ENCODE measurements at places on chromosomes 6 and 20. TPM values are rescaled to one million over a fixed set of nuclear protein-coding genes. Genes with fewer than 3 reads are reported as not detected.
A peak's percentile ranks its signal among the peaks of the same experiment; 100 is the strongest.

- no peak for DNase-seq
- no peak overlapping the region for H3K4me3 ChIP-seq
- H3K4me1 ChIP-seq = no peaks in the 10 kb centered on the region
Observed at GRCh38 chr6:92181347-92181746, 1238.0 kb downstream of the EPHA7 start.

DNA sequence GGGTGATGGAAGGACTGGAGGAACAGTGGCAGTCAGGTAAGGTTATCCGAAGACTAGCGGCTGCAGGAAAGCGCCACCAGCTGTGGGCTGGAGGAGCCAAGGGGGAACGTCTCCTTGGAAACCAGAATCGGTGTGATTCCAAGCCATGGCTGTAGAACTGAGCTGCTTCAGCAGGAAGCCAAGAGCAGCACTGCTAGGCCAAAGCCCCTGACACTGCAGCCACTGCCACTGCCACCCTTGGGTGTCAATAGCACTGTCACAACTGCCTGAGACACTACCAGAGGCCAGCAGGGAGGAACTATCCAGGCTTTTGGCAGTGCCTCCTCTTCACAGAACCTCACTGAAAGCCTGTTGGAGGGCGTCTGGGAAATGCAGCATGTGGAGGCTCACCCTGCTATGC, 289.6 kb upstream of the SUPT3H start:
- DNase-seq = peak; percentile 44
- H3K36me3 ChIP-seq = no peaks in the 10 kb centered on the region
- no peak overlapping the region for H3K4me3 ChIP-seq
- no peak overlapping the region for H3K27ac ChIP-seq

GRCh38 chr6:146316175-146316495, 227.5 kb upstream of the RAB32 start:
- no peaks in the 10 kb centered on the region for H3K27me3 ChIP-seq
- no peak overlapping the region for H3K4me3 ChIP-seq
- DNase-seq = no peak

GRCh38 chr20:51198876-51199523, 176.1 kb upstream of the KCNG1 start:
- DNase-seq = no peak
- no peaks in the 10 kb centered on the region for H3K4me1 ChIP-seq
- no peaks in the 10 kb centered on the region for H3K36me3 ChIP-seq
- H3K27ac ChIP-seq = no peak overlapping the region
- no peak overlapping the region for H3K4me3 ChIP-seq
- H3K27me3 ChIP-seq = no peaks in the 10 kb centered on the region

- DNase-seq = no peak
- peaks cover 23% of the 10 kb centered on the region for H3K4me1 ChIP-seq
- no peak overlapping the region for H3K4me3 ChIP-seq
- H3K27ac ChIP-seq = no peak overlapping the region
Observed at GRCh38 chr6:106084989-106085691, 996 bp upstream of the PRDM1 start.

GRCh38 chr6:34315780-34316179, 67.0 kb upstream of the SMIM29 start:
- H3K36me3 ChIP-seq = peaks cover 4% of the 10 kb centered on the region
- H3K27me3 ChIP-seq = no peaks in the 10 kb centered on the region
- DNase-seq = no peak
- H3K27ac ChIP-seq = no peak overlapping the region
- H3K4me1 ChIP-seq = peaks cover 13% of the 10 kb centered on the region

DNA sequence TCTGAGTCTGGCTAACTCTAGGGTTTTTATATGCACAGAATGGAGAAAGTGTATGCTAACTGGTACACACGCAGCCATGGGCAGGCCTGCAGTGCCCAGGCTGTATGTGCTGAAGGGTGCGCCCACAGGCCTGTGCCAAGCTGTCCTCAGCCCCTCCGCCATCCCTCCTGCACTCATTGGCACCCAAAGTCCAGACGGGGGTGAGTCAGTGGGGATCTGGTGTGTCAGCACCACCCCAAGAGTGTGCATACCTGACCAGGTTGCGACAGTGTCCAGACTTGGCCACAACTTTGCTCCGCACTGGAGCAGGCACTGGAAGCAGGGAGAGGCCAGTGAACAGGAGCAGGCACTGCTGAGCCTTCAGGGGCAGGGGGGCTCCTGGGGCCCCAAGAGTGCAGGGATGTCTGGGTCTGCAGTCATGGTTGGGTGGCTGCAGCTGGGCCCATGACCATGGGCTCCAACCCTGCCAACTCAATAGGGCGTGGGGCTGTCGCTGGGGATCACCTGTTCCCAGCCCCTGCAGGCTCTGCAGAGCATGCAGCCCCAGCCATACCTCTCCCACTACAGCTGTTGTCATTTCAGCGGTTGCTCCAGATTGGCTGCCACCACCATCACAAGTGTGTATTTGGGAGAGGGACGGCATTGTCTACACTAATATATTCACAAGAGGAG, 717.8 kb downstream of the EPHA7 start:
- no peaks in the 10 kb centered on the region for H3K4me1 ChIP-seq
- no peak for DNase-seq
- H3K4me3 ChIP-seq = no peak overlapping the region
- no peak overlapping the region for H3K27ac ChIP-seq

DNA sequence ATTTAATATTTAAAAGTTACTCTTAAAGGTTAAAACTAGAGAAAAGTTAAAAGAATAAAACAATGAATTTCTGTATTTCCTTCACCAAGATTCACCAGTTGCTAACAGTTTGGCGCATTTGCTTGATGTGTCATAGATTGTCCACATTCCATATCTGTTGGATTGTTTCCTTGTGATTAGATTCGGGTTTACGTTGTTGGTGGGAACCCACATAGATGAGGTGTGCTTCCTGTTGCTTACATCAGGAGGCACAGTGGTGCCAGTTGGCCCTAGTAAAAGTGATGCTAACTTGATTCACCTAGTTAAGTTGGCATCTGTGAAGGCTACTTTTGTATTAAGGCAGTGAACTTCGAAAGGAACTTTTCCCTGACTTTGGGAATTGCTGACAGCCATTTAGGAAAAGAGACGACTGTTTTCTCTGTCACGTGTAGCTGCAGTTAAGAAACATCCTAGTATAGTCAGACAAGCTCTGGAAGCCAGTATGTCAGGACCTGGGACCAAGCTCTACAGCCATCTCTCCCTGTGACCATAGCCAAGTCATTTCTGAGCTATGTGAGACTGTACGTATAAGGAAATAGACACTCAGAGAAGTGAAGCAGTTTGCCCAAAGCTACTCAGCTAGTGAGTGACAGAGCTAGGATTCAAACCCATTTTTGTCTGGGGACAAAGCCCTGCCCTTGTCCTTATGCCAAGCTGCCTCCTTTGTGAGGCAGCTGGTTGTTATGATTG, 49.0 kb downstream of the PPARD start:
- no peak overlapping the region for H3K4me3 ChIP-seq
- no peaks in the 10 kb centered on the region for H3K36me3 ChIP-seq
- peak overlapping the region; percentile 87 for H3K27ac ChIP-seq
- no peak for DNase-seq
- H3K4me1 ChIP-seq = peaks cover 11% of the 10 kb centered on the region
- H3K27me3 ChIP-seq = no peaks in the 10 kb centered on the region

DNA sequence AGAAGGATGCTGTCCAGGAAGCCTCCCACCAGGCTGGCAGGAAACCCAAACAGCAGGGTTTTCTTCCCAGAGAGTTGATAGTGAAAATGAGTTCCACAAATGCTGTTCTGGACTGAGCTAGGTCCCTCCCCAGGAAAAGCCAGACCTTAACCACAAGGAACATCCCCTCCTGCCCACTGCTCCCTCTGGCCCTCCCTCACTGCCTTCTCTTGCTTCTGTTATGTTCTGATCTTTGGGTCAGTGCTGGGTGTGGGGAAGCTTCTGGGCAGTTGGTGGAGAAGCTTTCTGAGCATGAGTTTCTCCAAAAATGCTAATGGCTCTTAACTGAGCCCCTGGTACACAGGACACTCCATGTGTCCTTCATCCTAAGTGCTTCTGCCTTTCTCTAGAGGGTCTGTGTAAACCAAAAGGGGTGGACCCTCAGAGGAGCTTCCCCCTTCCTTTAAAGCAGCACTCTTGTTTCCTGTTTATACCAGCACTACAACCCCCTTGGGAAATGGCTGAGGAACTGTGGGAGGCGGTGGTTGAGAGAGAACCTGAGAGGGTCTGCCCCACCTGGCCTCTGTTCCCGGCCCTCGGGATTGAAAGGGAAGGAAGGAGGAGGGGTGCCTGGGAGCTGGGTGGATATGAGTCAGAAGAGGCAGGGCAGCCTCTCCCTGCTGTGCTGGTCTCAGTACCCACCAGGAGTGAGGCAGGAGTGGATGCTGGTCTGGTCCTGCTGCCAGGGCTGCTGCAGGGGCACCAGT, 42.0 kb downstream of the CDS2 start:
- peak; percentile 44 for DNase-seq
- peaks cover 41% of the 10 kb centered on the region for H3K4me1 ChIP-seq
- peak overlapping the region; percentile 76 for H3K27ac ChIP-seq
- H3K36me3 ChIP-seq = no peaks in the 10 kb centered on the region
- H3K27me3 ChIP-seq = no peaks in the 10 kb centered on the region

Gene SLC12A5
- not detected for polyA plus RNA-seq

Gene OPN5
- not detected for polyA plus RNA-seq

Data from lung (tissue), 17 donors.